ENCODE measurements at places on chromosomes 12 and 14. TPM values are rescaled to one million over a fixed set of nuclear protein-coding genes. Genes with fewer than 3 reads are reported as not detected.

DNA sequence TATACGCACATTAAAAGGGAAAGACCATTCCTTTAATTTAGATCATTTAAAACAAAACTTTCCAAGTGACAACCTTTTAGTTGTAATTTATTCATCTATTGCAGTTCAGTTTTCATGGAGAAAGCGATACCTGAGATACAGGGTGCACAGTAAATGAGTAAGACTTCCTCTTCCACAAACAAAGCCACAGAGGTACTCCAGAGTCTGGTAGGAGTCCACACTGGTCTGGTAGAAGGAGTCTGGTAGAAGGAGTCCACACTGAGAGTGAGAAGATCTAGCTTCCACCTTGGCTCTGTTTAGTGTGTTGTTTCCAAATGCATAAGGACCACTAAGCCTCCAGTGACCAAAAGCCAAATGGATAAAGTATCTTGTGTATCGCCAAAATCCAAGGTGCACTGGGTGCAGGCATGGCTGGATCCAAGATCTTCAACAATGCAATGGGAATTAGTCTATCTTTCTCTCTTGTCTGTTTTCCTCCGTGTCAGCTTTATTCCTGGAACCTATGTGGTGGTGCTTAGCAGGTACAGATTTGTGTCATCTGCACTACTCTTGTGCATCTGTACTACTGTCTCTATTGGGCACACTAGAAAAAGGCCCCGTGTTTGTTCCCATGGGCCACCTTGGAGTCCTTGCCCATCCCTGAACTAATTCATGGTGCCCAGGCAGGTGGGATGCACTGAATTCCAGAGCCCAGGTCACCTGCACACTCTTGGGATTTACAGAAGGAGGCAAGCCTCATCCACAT lies 331.1 kb downstream of the BCL11B start:
- no peak for DNase-seq

- no peak for DNase-seq
Measured at GRCh38 chr12:93743999-93744689, 67.0 kb downstream of the CRADD start.

GRCh38 chr12:10392394-10392930 lies 2.6 kb upstream of the KLRK1 start:
- peak; percentile 10 for DNase-seq

DNA sequence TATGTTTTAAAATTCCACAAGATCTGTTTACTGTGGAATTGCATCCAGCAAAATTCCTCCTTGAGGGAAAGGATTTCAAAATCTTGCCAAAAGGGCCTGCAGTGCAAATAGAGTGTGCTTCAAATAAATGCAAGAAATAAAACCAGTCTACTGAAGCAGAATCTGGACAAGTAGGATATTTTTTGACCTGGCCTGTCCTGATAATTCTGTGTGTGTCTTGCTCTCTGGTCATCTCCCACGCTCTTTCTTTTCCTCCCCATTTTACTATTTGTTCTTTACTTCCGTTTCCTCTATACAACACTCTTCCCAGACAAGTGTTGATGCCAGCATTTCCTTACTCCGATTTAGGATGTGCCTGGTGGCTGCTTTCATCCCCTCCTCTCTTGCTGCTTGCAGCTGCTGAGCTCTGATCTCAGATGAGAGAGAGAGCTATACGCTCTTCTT lies 115.9 kb downstream of the GPR135 start:
- DNase-seq, result peak; percentile 23

- no peak for DNase-seq
Measured at GRCh38 chr14:52776816-52777215, 14.6 kb downstream of the GNPNAT1 start.

GRCh38 chr12:2198542-2198941 lies 145.8 kb downstream of the CACNA1C start:
- DNase-seq, result no peak

DNA sequence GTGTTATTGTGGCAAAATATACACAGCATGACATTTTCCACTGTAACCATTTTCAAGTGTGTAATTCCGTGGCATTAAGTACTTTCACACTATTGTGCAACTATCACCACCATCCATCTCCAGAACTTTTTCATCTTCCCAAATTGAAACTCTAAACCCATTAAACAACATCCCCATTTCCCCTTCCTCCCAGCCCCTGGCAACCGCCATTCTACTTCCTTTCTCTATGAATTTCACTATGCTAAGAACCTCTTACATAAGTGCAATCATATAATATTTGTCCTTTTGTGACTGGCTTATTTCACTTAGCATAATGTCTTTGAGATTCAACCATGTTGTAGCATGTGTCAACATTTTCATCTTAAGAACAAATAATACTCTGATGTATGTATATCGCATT lies 67.8 kb upstream of the PYGL start:
- DNase-seq, result no peak

GRCh38 chr14:100839681-100840111 lies 13.8 kb downstream of the MEG3 start:
- DNase-seq, result no peak

DNA sequence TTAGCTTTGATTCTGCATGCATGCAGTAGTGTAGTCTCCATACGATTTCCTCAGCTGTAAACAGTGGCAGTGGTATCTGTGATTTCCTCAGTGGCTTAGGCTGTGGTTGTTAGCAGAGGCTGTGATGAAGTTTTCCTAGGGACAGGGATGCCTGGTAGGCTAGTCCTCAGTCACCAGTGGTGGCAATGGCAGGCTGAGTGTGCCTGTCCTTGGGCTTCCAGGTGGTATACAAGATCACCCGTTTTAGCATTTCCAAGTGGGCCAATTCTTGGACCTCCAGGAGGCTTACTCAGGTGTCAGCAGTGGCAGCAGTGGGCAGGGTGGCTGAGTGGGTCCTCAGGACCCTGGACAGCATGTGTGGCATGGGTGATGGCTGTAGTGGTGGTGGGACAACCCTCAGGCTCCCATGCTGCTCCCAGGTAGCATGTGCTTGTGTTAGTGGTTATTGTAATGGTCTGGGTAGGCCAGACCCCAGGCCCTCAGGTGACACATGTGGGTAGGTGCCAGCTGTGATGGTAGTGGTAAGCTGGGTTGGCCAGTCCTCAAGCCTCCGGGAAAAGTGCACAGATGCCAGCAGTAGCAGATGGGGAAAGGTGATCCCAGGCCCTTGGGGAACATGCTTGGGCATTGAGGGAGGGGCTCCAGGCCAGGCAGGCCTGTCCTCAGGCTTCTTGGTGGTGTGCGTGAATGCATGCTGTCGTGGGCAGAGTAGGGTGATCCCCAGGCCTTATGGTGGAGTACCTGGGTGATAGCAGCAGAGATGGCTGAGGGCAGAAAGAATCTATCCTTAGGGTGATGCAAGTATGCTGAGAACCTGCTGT lies 146.5 kb downstream of the PAPOLA start:
- DNase-seq, result no peak

- no peak for DNase-seq
Measured at GRCh38 chr14:68440820-68441219, 352.0 kb downstream of the ZFP36L1 start.

Gene POTEM
- total RNA-seq, result not detected

Gene OR4N5
- total RNA-seq, result not detected

Gene PPM1H
- 2.3 TPM for total RNA-seq

Gene C12orf54
- total RNA-seq, result not detected

Gene TMEM19
- 37.1 TPM for total RNA-seq

Gene MFAP5
- 0.85 TPM for total RNA-seq

Gene TEX22
- 0.17 TPM for total RNA-seq

Gene USP44
- total RNA-seq, result 5.4 TPM

Gene ADSS1
- 0.98 TPM for total RNA-seq

All from dermis blood vessel endothelial cell (primary cell).